Thoracic aorta (tissue), 2 donors: ENCODE measurements at places on chromosomes 2 and 18.
A peak's percentile ranks its signal among the peaks of the same experiment; 100 is the strongest.

GRCh38 chr2:196750291-196750923 is 49.1 kb downstream of the GTF3C3 start:
- DNase-seq, result no peak

DNA sequence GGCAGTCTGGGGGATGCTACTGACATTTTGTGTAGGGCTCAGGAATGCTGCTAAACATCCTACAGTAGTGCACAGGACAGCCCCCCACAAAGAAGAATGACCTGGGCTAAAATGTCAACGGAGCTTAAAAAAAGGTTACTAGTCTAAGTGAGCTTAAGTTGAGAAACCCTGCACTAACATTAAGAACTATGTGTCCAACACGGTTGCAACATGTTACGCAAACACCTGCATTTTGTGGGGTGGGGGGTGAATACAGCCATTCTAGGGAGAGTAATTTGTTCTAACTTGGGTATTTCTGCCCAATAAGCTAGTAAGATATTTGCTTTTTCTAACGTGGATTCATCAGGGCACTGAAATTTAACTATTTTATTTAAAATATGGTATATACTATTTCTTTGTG is 57.9 kb downstream of the SLC8A1 start:
- no peak for DNase-seq

DNA sequence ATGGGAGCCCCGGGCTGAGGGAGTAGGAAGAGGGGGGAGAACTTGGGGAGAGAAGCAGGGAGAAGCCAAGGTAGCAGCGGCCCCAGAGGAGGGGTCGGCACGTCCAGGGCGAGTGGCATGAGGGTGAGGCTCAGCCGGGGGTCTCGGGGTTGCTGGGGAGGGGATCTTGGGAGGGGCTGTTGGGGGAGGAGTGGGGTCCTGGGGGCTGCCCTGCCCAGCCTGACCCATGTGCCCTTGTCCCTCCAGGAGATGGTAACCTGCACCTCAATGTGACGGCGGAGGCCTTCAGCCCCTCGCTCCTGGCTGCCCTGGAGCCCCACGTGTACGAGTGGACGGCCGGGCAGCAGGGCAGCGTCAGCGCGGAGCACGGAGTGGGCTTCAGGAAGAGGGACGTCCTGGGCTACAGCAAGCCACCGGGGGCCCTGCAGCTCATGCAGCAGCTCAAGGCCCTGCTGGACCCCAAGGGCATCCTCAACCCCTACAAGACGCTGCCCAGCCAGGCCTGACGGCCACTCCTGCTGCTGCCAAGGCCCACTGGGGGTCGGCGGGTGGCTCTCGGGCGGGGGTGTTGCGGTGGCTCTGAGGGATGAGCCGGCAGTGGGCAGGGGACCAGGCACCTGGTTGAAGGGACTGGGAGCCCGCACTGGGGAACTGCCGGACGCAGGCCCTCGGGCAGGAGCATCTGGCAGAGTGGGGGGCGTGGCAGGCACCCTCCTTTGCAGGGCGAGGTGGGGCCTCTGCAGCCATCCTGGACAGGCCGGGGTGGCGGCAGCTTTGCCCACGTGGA is 9.0 kb upstream of the GAL3ST2 start:
- no peak for DNase-seq

DNA sequence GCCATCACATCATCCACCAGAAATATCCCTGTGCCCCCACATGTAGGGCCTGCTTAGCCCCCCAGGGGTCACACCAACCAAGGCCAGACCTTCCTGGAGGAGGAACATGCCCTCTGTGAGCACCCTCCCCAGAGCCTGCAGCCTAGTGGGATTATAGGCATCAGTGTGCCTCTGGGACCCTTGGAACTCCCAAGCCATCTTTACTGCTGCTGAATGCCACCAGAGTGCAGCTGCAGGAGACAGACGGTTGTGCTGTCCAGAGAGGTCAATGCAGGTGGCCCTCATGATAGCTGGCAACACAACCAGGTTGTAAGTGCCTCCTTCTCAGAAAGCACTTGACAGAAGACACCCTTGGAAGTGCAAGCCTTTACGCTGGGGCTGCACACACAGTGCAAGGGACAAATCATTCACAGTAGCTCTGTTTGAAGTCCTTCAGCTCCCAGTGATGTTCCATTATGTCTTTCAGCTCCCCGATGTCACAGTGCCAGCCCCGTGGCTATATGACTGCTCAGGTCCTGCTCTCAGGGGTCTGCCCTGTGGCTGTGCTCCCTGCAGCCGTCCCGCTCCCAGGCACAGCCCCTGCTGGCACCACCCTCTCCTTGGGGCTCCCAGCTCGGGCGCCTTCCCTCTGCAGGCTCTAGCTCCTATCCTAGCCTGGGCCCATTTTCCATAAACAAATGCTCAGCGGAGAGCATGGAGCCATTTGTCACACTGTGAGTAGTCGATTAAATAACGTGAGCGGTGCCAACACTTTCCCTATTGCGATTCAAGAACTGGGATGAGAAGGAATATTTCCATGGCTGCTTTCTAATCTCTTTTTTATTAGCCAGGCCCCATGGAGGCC is 65.1 kb downstream of the EDAR start:
- DNase-seq, result no peak

GRCh38 chr2:201132518-201132917 is 16.6 kb downstream of the CFLAR start:
- no peak for DNase-seq

- no peak for DNase-seq
These were observed 12.4 kb downstream of the ADRA2B start for GRCh38 chr2:96103761-96104486.

- DNase-seq, result peak; percentile 16
These were observed 476 bp downstream of the STRN start for GRCh38 chr2:36965751-36966369.

- no peak for DNase-seq
These were observed 13.2 kb downstream of the CYP26B1 start for GRCh38 chr2:72134408-72134996.

GRCh38 chr2:165562233-165562632 is 92.7 kb downstream of the CSRNP3 start:
- DNase-seq, result no peak

DNA sequence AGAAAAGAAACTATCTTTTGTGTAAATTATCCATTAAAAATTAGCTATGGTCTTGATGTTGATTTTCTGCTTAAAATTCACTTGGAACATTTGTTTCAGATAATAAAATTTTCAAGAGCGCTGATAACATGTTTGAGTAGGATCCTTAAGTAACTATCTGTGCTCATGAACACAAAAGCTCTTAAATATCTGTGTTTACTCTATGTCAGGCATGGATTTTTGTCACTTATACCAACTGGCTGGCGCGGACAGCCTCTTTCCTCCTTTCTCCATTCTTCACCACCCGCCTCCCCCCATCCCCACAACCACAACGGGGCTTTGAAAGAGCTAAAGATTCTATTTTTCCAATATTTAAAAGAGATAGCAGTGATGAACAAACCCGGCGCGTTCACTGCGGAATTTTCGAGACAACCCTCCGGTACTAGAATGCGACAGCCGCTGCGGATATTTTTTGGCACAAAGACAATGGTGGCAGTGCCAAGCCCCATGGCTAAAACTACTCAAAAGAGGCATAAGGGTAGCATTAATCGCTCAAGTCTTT is 181.5 kb downstream of the TCF4 start:
- DNase-seq, result no peak

DNA sequence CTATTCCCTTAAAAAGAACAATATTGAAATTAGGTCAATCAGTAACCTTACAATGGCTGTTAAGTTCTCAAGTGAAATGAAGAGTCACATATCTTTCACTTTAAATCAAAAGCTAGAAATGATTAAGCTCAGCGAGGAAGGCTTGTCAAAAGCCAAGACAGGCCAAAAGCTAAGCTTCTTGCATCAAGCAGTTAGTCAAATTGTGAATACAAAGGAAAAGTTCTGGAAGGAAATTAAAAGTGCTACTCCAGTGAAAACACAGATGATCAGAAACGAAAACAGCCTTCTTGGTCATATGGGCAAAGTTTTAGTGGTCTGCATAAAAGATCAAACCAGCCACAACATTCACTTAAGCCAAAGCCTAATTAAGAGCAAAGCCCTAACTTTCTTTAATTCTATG is 402.6 kb upstream of the ZEB2 start:
- no peak for DNase-seq

DNA sequence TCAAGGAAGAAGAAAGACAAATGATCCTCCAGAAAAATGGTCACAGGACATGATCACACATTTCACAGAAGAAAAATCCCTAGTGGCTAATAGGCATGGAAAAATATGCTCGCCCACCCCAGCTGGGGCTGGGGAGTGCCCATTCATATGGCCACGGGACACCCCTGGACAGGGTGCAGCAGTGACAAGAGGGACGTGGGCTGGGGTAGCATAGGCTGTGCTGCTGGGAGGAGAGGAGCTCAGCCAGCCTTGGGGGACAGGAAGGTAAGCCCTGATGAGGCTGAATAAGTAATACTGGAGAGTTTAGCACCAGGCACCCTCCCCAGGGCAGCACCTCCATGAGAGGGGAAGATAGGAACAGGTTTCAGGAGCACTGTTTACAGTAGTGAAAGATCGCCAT is 254.9 kb upstream of the HS6ST1 start:
- DNase-seq, result no peak

- no peak for DNase-seq
These were observed 89.4 kb downstream of the HDAC4 start for GRCh38 chr2:239311132-239312040.

- DNase-seq, result no peak
These were observed 18.9 kb downstream of the TWIST2 start for GRCh38 chr2:238866656-238867277.

DNA sequence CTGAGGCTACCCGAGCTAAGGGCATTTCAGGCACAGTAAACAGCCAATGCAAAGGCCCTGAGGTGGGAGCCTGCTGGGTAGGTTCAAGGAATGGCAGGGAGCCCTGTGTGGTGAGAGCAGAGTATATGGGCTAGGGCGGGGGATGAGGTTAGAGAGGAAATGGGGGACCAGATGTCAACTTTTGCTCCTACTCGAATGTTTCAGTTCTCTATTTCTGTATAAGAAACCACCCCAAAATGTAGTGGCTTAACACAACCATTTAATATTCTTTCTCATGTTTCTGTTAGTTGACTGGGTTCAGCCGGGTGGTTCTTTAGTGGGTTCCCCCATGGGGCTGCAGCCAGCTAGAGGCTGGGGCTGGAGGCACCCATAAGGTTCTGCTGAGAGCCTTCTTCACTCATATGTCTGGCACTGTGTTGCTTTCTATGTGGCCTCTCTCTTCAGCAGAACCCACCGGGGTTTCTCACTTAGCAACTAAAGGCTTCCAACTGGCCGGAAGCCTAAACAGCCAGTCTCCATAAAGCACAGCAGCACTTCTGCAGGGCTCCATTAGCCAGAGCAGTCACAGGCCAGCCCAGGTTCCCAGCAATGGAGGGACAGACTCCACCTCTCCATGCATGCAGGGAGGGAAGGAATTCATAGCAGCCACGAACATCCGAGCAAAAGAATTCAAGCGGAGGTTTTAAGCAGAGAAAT is 5.6 kb upstream of the ATOH8 start:
- no peak for DNase-seq

DNA sequence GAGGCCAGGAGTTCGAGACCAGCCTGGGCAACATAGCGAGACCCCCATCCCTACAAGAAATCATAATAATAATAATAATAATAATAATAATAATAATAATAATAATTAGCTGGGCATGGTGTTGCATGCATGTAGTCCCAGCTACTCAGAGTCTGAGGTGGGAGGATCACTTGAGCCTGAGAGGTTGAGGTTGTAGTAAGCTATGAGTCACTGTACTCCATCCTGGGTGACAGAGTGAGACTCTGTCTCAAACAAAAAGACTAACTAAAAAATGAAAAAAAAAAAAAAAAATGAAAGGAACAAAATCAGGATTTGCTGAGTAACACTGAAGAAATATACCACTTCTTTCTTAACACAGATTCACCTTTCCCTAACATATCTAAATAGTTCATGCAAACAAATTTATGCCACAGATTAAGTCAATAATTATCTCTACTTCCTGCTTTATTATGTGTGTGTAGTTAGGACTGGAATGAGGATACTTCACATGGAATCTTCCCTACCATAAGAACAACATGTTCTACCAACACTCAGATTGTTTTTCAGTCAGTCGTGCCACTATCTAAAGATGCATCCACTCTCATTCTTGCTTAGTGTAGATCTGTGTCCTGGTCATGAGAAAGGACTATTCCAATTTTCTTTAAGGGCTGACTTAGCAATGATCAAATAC is 928.7 kb downstream of the SLC4A3 start:
- no peak for DNase-seq

- DNase-seq, result no peak
These were observed 4.9 kb upstream of the WNT10A start for GRCh38 chr2:218875692-218876246.

DNA sequence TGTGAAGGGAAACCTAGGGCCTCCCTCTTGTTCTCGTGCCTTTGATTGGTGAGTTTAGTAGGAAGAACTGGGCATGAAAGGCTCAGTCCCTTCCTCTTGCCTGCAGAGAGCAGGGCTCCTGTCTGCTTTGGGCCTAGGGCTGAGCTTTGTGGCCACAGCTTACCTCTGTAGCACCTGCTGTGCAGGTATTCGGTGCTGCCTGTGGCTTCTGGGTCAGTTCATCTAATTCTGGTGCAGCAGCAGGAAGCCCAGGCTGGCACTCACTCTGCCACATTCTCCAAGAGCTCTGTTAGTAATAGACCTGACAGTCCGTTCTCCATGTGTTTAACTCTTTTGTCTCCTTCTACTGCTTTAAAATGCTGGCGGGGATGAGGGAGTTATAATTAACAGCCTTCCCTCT is 96.5 kb downstream of the DLGAP1 start:
- no peak for DNase-seq

- DNase-seq, result no peak
These were observed 28.8 kb downstream of the SH3BP4 start for GRCh38 chr2:234980451-234981187.

- DNase-seq, result no peak
These were observed 219.8 kb downstream of the ATAD2B start for GRCh38 chr2:23707096-23707495.

DNA sequence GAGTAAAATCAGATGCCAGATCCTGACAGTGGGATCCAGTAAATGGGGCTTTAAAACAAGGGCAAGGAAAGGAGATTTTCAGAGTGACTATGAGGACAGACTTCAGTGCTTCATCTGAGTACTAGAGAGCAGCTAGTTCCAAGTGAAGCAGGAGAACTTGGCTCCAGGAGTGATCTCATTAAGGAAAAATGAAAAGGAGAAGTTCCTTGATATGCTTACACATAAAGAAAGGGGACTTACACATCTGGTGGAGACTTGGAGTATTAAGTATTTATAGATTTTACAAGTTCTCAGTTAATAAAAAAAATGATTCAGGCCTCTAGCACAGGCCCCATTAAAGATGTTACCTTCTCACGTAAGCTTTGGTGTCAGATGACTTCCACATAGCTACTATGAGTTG is 105.8 kb downstream of the ICOS start:
- DNase-seq, result no peak

DNA sequence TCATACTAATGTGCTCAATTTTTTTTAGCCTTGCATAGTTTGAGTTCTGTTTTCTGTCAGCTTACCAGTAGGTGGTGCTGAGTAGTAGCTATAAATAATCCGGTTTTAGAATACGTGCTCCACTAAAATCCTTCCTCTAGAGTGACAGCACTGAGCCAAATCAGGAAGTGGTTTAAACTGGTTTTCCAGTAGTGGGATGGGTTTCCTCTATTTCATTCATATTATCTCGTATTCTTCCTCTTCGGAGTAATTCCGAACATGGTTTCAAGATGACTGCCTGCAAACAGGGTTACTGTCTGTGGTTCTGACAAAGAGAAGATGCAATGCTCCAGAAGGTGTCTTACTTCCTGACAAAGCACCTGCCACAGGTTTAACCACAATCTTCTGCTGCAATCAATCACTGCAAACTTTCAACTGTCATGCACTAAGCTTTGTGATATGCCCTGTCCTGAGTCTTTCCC is 496.9 kb upstream of the VRK2 start:
- DNase-seq, result no peak
